ENCODE measurements at places on chromosomes 12 and 14.

DNA sequence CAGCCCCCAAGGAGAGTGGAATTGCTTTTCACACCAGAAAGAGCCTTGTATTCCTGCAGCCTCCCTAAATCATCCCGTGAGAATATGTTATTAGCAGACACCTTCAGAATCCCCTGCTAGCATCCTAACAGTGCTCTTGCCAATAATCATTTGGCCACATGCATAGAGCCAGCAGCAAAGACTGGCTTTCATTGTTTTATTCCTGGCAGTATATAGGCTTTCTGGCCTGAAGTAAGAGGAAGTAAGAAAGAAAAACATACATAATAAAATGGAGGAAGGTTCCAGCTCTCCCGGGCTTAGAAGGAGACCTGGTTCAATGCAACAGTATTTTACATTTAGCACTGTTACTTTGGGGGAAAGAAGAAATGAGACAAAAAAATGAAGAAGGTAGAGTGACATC, 176.7 kb upstream of the ATF7IP start:
- DNase-seq, result no peak

DNA sequence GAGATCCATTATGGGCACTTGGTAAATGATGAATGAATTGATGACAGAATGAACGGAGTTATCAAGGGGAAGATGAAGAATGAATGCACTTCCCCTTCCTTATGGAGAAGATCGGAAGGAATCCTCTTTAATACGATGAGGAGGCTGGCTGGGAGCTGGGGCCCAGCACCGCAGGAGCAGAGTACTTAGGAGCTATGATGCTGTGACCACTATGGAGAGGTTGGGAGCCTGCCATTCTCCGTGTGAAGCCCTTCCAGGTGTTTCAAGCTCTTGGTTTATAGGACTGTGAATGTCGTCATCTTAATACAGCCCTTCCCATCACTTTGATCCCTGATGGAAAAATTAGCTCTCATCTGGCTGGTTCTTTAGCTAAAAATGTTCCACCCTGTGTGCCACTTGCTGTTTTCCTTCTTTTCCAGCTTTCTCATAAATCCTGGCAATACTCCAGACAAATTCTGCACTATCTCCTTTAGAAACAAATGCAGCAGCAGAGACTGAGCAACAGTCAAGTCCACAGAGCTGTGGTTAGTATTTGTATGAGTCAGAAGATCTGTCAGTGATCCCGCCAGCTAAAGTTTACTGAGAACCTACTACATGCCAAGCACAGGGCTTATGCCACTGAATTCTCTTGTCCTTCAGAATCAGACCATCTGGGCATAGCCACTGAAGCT, 263.1 kb upstream of the CRY1 start:
- no peak for DNase-seq

DNA sequence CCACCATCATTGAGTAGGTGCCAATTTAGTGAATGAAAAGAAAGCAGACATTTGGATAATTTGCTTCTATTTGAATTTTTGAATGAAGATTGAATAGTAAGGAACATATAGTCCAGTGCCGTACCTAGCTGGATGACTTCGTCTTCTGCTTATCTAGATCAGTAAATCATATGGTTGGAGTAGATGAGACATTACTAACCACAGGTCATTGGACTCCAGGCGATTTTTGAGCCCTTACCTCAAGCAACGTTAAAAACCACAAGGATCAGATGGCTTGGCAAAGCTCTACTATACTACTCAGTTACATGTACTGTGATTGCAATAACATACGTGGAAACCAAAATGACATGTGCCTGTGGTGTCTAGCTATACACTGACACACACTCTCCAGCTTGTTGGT, 1.7 kb upstream of the SPATS2 start:
- no peak for DNase-seq

DNA sequence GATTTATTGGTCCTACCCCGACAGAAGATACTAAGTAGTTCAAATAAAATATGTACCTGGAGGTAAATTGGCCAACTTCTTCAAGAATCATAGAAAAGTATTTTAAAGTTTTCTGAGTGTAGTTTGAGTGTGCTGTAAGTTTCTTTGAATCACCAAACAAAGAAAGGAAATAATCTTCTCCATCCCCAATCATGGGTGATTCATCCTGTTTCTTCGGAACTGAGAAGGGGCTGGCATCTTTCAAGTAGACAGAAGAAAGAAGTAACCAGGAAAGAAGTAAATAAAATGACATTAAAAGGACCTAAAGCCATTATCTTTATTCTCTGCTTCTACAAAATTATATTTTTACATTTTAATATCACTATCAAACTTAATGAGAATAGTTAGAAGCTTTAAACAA, 6.8 kb downstream of the LMNTD1 start:
- DNase-seq, result no peak

DNA sequence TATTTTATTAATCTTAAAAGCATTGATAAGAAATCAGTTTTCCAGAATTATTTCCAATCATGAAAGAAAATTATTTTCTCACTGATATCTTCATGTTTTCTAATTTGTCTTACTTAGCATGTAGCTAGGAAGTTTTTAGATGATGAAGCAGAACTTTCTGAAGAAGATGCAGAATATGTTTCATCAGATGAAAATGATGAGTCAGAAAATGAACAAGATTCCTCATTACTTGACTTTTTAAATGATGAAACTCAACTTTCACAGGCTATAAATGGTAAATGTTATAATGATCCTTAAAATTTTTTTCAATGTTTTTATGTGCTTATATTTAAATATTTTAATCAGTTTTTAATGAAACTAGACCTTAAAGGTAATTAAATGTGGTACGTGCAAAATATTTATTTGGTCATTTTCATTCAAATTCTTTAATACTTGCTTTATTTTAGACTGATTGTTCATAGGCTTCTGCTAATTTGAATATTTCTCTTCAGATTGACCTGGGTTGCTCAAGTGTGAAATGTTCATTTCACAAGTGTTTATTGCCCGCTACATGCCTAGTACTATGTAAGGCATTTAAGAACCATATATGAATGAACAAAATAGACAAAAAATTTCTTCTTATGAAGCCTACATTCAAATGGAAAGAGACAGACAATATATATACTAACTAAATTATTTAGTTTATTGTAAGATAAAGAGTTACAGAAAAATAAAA, 49.5 kb downstream of the FANCM start:
- DNase-seq, result no peak

GRCh38 chr14:103881268-103882201, 34.2 kb upstream of the PPP1R13B start:
- DNase-seq, result no peak

GRCh38 chr12:38892087-38892786, 13.2 kb downstream of the CPNE8 start:
- no peak for DNase-seq

GRCh38 chr12:56413392-56413791, 35.8 kb downstream of the TIMELESS start:
- DNase-seq, result no peak

DNA sequence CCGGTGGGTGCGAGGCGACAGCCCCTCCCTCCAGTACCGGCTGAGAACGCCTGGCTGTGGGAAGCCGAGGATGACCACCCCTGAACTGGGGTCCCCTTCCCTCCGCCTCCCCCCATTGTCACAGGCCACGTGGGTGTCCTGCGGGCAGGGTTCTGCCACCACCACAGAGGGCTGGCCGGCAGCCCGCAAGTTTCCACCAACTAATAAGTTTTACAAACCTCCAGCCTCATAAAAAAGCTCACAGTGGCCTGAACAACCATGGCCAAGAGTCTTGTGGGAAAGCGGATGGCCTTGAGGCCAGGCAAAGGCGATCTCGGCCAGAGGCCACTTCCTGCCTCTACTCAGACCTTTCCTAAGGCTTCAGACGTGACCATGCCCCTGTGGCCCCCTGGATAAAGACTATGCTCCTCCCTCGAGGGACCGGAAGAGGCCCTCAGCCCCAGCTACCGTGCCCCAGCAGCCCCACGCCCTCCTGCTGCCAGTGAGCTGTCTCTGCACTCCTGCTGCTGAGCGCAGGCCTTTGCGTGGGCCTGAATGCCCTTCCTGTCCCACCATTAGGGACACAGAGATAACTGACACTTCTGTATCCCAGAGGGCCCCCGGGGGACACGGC, 46.1 kb upstream of the DLK1 start:
- DNase-seq, result no peak

- no peak for DNase-seq
Measured at GRCh38 chr12:39395866-39396265, 47.1 kb downstream of the KIF21A start.

All from D721Med (cell line).